Common myeloid progenitor, CD34-positive (primary cell): ENCODE measurements at places on chromosomes 16 and 17.
A peak's percentile ranks its signal among the peaks of the same experiment; 100 is the strongest.

DNA sequence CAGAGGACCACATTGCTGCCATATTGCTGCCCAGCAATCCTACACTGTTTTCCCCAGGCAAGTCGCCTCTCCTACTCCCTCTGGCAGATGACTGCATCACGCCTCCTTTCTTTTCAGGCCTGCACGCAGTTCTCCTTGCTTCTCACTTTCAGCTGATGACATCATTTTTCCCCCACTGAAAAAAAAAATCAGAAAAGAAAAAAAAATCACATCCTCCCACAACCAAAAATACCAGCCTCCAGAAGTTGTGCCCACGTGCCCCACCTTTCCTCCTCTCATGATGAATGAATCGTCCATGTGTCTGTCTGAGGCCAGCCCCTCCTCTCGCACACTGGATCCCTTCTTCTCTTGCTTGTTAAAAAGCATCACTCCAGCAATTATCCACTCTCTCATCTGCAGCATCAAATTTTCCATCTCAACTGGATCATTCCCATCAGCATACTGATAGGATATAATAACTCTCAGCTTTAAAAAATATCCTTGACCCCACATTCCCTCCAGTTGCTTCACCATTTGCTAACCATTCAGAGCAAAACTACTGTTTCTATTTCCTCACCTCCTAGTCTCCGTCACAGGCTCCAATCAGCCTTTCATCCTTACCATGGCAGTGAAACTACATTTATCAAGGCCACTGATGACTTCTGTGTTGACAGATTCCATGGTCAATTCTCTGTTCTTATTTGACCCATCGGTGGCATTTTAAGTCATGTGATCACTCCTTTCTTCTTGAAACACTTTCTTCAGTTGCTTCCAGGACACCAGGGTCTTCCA, 30.1 kb upstream of the DYNLL2 start:
- DNase-seq, result no peak

GRCh38 chr17:50605429-50605828, 29.3 kb upstream of the ABCC3 start:
- peak; percentile 50 for DNase-seq

DNA sequence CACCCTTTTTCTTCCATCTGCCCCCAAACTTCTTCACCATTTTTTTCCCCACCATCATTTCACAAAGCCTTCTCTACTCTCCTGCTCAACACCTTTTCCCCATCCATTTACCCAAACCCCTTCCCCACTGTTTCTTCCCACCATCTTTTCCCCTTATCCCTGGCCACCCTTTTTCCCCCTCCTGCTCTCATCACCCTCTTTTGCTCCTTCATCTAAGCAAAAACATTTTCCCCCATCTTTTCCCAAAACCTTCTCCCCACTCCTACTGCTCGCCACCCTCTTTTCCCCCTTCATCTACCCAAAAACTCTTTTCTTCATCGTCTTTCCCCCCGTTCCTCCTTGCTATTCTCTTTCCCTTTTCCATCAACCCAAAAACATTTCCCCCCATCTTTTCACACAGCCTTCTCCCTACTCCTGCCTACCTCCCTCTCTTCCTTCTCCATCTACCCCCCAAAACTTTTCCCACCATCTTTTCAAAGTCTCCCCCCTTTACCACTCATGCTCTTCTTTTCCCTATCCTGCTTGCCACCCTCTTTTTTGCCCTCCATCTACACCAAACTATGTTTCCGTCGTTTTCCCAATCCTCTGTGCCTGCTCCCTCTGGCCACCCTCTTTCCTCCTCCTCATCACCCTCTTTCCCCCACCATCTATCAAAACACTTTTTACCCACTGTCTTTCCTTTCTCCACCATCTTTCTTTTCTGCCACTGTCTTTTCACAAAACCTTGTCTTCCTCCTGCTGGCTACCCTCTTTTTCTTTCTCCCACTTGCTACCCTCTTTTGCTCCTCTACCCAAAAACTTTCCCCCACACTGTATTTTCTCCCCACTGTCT, 205.8 kb upstream of the WSB1 start:
- DNase-seq, result no peak

- DNase-seq, result peak; percentile 83
Measured at GRCh38 chr17:28384281-28385036, 13.0 kb downstream of the SARM1 start.
